Astrocyte of the cerebellum (primary cell): ENCODE measurements at places on chromosomes 13 and 19.

GRCh38 chr19:4370418-4371041, 27.2 kb downstream of the MPND start:
- DNase-seq = no peak

DNA sequence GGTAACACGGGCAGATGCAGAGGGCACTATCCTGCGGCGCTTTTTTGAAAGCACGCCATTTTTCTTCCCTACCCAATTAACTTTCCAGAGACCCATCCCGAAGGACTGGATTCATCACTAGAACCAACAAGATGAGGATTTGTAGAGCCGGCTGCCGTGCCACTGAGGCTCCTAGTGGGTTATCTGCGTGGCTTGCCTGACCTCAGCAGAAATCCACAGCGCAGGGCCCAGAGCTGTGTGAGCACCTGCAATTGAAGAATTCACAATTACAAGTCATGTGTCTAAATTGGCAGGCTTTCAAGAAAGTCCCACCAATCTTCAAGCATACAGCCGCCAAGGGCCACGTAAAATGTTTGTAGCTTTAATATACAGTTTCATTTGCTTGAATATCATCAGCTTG, 75.5 kb downstream of the ALOX5AP start:
- DNase-seq = no peak

GRCh38 chr13:100508996-100509395, 79.6 kb downstream of the GGACT start:
- no peak for DNase-seq

DNA sequence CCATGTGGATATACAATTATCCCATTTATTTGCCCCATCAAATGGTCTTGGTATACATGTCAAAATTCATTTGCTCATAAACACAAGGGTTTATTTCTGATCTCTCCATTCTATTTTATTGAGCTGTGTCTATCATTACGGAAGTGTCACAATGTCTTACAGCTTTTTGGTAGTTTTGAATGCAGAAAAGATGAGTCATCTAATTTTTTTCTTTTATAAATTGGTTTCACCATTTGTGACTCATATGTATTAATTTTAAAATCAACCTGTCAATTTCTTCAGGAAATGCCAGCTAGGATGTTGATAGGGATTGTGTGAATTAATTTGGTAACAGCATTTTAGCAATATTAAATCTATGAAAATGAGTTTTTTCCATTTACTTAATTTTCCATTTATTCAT, 2549.4 kb downstream of the PCDH9 start:
- no peak for DNase-seq

DNA sequence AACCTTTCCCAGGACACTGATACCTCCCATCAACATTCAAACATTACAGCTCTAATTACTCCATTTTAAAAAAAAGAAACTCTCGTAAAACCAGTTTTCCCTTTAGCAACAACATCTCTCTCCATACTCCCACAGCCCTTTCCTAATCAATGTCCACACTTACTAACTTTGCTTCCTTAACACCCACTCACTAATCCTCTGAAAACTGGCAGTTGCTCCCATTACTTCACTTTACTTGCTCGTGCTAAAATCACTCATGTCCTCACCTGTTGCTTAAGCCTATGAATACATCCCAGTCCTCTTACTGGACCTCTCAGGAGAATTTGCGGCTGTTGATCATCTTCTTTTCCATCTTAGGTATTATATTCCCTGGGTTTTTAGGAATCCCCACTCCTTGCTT, 44.8 kb downstream of the RBM26 start:
- DNase-seq = no peak

GRCh38 chr13:53137779-53138178, 109.2 kb downstream of the OLFM4 start:
- DNase-seq = no peak

- DNase-seq = peak; percentile 65
Measured at GRCh38 chr13:24228852-24229458, 68.4 kb downstream of the SPATA13 start.

DNA sequence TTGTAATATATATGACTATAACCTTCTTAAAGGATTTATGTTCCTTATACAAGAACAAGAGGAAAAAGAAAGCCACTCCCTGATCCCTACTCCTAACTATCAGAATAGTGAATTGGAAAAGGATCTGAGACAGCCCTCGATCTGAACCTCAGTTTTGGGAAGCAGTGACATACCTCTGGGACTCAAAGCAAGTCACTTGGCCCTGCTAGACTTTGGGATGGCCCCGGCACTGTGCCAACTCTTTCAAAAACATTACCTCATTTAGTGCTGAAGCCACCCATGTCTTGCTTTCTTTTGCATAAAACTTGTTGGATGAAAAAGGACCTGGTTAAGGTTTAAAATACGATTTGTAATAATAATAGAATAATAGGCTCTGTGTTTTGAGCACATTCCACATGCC, 447.3 kb downstream of the FGF9 start:
- DNase-seq = no peak

GRCh38 chr13:31923134-31923763, 108.3 kb upstream of the FRY start:
- no peak for DNase-seq

GRCh38 chr13:20016649-20017364, 58.3 kb downstream of the ZMYM2 start:
- no peak for DNase-seq

DNA sequence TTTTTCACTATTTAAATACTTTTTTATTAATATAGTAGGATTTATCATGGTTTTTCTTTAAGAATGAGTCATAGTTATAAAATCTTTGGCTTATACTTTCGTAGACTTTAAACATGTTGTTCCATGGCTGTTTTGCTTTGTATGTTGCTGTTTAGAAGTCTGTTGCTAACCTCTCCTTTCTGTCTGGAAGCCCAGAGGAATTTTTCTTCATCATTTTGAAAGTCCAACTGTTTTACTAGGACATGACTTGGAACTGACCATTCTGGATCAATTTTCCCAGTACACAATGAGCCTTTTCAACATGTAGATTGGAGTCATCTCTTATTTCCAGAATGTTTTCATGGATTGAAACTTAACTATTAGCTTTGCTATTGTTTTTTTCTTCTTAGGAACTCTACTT, 7.9 kb downstream of the CAB39L start:
- DNase-seq = no peak

- DNase-seq = no peak
Measured at GRCh38 chr19:49763230-49763629, at the start of gene TSKS. Gene TSKS (minus strand): TSS chr19:49763306. CDS start chr19:49763247, 59 bp downstream.

DNA sequence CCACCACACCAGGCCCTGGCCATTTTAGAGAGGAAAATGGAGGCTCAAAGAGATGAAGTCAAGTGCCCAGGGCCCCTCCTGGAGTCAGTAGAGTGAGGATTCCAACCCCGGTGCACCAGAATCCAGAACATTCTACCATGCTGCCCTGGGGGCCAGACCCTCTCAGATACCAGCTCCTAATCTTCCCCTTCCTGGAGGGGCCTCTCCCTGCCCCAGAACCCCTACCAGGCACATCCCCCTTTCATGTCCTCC, 11.1 kb downstream of the CAPN12 start:
- no peak for DNase-seq

- no peak for DNase-seq
Measured at GRCh38 chr19:46111376-46111775, 13.1 kb downstream of the IGFL3 start.

GRCh38 chr19:30775956-30776355, 403.8 kb downstream of the ZNF536 start:
- no peak for DNase-seq

DNA sequence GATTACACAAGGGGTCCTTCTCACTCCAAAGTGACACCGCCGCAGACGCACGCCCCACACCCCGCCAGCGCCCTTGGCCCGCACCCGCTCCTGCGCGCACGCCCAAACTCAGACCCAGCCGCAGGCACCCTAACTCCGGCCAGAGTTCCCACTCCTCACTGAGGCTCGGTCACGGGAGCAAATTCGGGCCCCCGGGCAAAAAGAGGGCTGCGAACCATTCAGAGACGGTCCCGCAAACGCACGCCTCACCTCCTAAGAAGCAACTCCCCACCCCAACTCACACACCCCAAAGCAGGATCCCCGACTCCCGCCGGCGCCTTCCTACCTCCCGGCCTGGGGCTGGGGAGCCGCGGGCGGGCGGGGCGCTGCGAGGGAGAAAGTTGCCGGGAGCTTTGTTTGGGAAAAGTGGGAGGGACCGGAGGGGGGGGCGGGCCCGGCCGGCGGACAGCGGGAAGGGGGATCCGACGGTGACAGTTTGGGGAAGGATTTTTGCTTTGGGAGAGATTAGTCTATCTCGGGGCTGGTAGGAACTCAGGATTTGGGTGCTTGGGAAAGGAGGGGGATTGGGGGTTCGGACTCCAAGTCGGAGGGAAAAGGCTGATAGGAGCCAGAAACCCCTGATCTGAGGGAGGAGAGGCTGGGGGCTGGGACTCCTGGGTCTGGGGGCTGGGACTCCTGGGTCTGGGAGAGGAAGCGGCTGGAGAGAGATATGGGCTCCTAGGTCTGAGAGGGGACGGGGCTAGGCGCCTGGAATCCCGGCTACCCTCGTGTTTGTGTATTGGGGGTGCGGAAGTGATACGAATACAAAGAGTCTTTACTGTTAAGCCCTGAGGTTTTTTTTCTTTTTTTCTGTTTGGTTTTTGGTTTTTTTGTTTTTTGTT, at the start of gene TEAD2:
Gene TEAD2 (minus strand): TSS at position 369 of the 881 bp plus-strand sequence. CDS start 2,341 bp downstream, outside the sequence.
- no peak for DNase-seq

GRCh38 chr13:49292742-49293486, 45.2 kb downstream of the CDADC1 start:
- peak; percentile 93 for DNase-seq

DNA sequence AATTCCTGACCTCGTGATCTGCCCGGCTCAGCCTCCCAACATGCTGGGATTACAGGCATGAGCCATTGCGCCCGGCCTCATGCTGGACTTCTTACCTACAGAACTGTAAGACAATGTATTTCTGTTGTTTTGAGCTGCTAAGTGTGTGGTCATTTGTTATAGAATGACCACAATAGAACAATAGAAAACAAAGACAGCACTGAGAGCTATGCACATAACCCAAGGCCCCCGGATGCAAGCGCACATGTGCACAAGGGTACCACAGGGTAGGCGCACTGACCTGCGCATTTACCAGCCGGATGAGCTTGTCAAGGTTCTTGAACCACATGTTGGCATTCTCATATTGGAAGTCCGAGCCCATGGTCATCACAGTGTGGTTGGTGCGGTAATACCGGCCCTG, 5.6 kb downstream of the MAN2B1 start:
- no peak for DNase-seq

DNA sequence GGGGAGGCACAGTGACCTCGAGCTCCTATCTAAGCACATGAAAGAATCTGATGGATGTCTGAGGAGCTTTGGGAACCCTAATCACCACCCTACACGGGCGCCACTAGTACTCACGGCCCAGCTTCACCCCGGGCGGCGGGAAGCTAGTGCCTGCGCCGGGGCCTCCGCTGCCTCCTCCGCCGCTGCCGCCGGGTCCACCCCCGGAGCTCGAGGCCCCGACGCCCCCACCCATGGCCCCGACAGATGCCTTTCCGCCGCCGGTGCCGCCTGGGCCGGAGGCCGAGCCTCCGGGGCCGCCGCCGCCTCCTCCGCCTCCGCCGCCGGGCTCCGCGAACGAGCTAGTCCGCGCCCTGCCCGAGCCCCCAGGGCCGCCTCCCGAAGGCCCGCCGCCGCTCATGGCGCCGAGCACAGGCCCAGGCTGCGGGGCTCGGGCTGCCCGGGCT, 312 bp downstream of the GSK3A start:
- DNase-seq = no peak

- DNase-seq = no peak
Measured at GRCh38 chr19:1153891-1154730, 20.0 kb downstream of the SBNO2 start.

GRCh38 chr13:64993514-64994164, 2236.5 kb downstream of the PCDH9 start:
- no peak for DNase-seq

DNA sequence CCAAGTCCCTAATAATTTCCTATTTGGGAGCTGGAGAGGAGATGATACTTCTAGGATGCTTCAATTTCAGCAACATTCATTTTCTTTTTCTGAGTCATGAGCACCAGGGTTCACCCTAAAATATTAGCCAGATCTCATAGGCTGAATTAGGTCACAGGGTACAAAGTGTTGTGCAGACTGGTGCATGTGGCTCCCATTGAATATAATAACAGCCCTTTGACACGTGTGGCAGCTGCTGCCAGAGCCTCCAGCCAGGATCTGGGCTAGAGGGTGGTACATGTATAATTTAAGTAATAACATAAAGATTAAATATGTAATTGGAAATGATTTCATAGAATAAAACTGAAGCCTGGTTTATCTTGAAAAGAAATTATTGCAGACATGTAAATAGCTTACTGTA, 244.9 kb downstream of the ATP8A2 start:
- DNase-seq = no peak

DNA sequence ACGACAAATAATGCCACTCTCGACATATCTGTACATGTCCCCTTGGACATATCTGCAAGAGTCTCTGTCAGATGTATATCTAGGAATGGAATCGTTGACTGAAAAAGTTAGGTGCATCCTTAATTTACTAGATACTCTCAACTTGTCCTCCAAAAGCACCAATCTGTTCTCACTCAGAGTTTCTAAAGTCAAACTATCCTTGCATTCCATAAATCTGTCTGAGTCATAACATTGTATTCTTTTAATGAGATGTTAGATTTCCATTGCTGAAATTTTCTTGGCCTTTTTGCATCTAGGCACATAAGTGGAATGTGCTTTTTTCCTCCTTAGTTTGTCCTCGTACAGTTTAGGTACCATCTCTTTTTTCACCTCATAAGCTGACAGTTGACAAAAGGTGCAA, 139.8 kb downstream of the PTPRS start:
- no peak for DNase-seq

GRCh38 chr19:19170053-19170872, at the start of gene MEF2B:
Gene MEF2B (minus strand): TSS chr19:19170263. CDS start chr19:19150735, 19,528 bp downstream.
- no peak for DNase-seq

GRCh38 chr19:33688171-33688992, 66.6 kb downstream of the CHST8 start:
- no peak for DNase-seq

- DNase-seq = no peak
Measured at GRCh38 chr13:108154421-108154858, 60.9 kb downstream of the LIG4 start.

GRCh38 chr13:111219280-111219679, 101.2 kb upstream of the TEX29 start:
- DNase-seq = peak; percentile 51

DNA sequence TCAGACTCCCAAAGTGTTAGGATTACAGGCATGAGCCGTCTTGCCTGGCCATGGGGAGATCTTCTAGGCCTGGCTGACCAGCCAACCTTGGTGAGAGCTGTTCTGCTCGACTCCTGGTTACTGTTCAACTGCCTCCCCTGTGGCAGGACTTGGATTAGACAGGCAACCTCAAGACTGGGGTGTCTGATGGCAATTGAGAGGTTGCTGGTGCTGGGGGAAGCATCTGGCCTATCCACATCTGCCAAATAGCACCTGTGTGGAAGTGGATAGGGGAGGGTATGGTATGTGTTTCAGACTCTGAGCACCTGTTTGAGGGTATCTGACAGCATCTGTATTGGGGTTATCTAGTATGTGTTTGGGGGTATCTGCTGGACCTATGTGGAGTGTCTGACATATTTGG, 44.7 kb downstream of the ARHGEF18 start:
- no peak for DNase-seq
